ENCODE measurements at places on chromosomes 12 and 14. TPM values are rescaled to one million over a fixed set of nuclear protein-coding genes. Genes with fewer than 3 reads are reported as not detected.

Gene LRTM2
- not detected for polyA plus RNA-seq

Gene PPP1R36
- polyA plus RNA-seq: 0.22 TPM

Gene IFI27L2
- 75.7 TPM for polyA plus RNA-seq

Gene AICDA
- not detected for polyA plus RNA-seq

Gene DAO
- not detected for polyA plus RNA-seq

Gene MANSC1
- polyA plus RNA-seq: 2.5 TPM

Gene SYCP3
- 0.81 TPM for polyA plus RNA-seq

GRCh38 chr12:126734710-126735109 is 1532.3 kb upstream of the TMEM132C start:
- no peaks in the 10 kb centered on the region for H3K27me3 ChIP-seq
- no peak overlapping the region for H3K4me3 ChIP-seq
- no peak overlapping the region for H3K27ac ChIP-seq

DNA sequence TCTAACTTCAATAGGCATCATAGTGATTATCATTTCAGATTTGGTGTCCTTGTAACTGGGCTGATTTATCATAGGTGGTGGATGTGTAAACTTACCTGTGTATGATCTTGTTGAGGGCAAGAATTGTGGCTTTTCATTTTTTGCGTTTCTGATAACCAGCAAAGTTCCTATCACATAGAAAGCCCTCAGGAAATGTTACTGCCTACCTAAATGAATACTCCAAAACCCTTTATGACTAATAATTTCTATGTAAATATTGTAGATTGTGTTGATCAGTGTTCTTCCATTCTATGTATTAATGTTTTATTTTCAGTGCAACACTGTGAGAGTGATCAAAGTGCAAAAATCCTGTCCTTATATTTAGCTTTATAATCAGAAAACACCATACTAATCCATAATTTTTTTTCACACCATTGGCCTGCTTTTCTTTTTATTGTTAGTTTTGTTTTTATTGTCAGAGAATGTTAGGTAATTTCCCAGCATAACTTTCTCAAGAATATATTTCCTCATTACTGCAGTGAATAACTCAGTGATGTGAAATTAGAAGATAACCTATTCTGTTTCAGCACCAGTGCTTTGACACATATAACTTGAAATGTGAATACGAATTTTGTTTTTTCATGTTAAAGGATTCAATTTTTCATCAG is 94.1 kb downstream of the GPHN start:
- H3K4me3 ChIP-seq: no peak overlapping the region
- no peak for DNase-seq
- H3K27ac ChIP-seq: no peak overlapping the region
- H3K36me3 ChIP-seq: no peaks in the 10 kb centered on the region

DNA sequence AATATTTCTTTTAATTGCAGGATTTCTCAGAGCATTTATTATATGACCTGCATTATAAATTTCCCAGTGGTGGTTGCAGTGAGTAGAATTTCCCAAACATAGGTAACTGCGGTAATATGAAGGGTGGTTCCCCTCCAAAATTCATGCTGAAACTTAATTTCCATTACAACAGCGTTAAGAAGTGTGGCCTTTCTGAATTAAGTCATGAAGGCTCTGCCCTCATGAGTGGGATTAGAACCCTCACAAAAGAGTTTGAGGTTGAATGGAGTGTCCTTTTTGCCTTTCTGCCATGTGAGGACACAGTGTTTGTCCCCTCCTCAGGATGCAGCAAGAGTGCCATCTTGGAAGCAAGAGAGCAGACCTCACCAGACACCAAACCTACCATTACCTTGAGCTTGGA is 233.6 kb downstream of the KTN1 start:
- no peak overlapping the region for H3K4me3 ChIP-seq
- DNase-seq: no peak
- H3K36me3 ChIP-seq: no peaks in the 10 kb centered on the region
- H3K27ac ChIP-seq: no peak overlapping the region

- H3K36me3 ChIP-seq: peaks cover 25% of the 10 kb centered on the region
- H3K27ac ChIP-seq: peak overlapping the region; percentile 70
- no peak overlapping the region for H3K4me3 ChIP-seq
- DNase-seq: no peak
- no peaks in the 10 kb centered on the region for H3K27me3 ChIP-seq
- peaks cover 29% of the 10 kb centered on the region for H3K4me1 ChIP-seq
Measured at GRCh38 chr12:116934908-116935705, 24.4 kb downstream of the FBXW8 start.

DNA sequence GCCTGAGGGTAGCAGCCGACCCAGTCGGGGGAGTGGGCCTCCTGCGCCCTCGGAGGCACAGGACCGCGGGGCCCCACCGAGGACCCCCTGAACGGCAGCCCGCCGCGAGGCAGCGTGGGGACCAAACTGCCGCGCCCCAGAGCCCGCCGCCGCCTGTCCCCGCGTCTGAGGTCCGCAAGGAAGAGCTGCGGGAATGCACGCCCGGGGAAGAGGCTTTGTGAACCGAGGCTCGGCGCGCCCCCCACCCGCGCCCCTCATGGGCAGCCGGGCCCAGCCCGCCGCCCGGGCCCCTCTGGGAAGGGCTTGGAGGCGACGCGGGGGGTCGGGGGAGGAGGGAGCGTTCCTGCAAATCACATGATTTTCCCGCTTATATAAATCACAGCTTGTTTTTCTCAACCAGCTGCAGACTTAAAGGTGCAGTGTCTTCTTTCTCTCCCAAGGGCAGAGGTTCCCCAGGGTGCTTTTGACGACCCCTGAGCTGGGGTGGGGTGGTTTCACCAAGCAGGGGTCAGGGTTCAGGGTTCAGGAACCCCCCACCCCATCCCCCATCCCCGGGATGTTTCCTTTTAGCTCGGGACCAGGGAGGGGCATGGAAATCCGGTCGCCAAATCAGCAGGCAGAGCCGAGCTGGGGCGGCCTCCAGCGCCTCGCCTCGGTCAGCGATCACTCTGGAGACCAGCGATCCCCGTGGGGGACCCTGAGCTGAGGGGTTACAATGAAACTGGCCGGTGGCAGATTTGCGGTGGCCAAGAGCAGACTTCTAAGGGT is 44.7 kb upstream of the ATP23 start:
- H3K27ac ChIP-seq: peak overlapping the region; percentile 99
- H3K27me3 ChIP-seq: no peaks in the 10 kb centered on the region
- H3K4me3 ChIP-seq: peak overlapping the region; percentile 80
- no peak for DNase-seq
- H3K4me1 ChIP-seq: peaks cover 68% of the 10 kb centered on the region

- peaks cover 18% of the 10 kb centered on the region for H3K27me3 ChIP-seq
- no peaks in the 10 kb centered on the region for H3K36me3 ChIP-seq
- peaks cover 8% of the 10 kb centered on the region for H3K4me1 ChIP-seq
- peak overlapping the region; percentile 3 for H3K4me3 ChIP-seq
Measured at GRCh38 chr14:104968153-104968527, 10.0 kb downstream of the AHNAK2 start.

- peaks cover 38% of the 10 kb centered on the region for H3K36me3 ChIP-seq
- DNase-seq: no peak
- H3K4me3 ChIP-seq: no peak overlapping the region
- H3K27ac ChIP-seq: peak overlapping the region; percentile 11
- H3K4me1 ChIP-seq: peaks cover 5% of the 10 kb centered on the region
Measured at GRCh38 chr14:50123062-50123461, 6.7 kb upstream of the VCPKMT start.

- no peak overlapping the region for H3K4me3 ChIP-seq
- H3K4me1 ChIP-seq: peaks cover 11% of the 10 kb centered on the region
- no peaks in the 10 kb centered on the region for H3K36me3 ChIP-seq
- peak overlapping the region; percentile 23 for H3K27ac ChIP-seq
Measured at GRCh38 chr12:27566159-27566558, 42.2 kb downstream of the PPFIBP1 start.

GRCh38 chr12:22598141-22598762 is 26.7 kb upstream of the ETNK1 start:
- H3K27me3 ChIP-seq: peaks cover 7% of the 10 kb centered on the region
- no peak overlapping the region for H3K27ac ChIP-seq
- no peaks in the 10 kb centered on the region for H3K4me1 ChIP-seq
- H3K4me3 ChIP-seq: no peak overlapping the region
- DNase-seq: no peak

DNA sequence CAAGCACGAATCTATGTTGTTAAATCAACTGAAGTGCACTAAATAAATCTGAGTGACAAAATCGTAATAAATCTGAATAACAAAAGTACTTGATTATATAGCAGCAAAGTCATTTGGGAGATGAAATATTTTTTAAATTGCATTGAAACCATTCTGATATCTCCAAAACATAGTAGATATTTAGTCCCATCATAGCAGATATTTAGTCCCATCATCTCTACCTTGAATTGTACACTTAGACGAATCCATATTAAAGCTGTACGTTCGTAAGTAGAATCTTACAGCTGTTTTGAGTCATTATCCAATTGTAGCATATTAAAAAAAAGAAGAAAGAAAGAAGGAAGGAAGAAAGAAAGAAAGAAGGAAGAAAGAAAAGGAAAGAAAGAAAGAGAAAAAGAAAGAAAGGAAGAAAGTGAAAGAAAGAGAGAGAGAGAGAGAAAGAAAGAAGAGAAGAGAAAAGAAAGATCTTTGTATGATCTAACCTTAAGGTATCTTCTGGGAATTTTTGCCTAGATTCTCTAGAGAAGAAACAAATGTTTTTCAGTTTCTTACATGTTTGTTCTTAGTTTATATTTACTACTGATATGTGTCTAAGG is 2.6 kb downstream of the DCN start:
- H3K27me3 ChIP-seq: no peaks in the 10 kb centered on the region
- no peaks in the 10 kb centered on the region for H3K4me1 ChIP-seq
- DNase-seq: no peak
- H3K27ac ChIP-seq: no peak overlapping the region
- H3K4me3 ChIP-seq: no peak overlapping the region

- no peak for DNase-seq
- H3K27me3 ChIP-seq: no peaks in the 10 kb centered on the region
- H3K4me1 ChIP-seq: peaks cover 50% of the 10 kb centered on the region
- H3K4me3 ChIP-seq: no peak overlapping the region
- no peaks in the 10 kb centered on the region for H3K36me3 ChIP-seq
Measured at GRCh38 chr14:61558271-61558670, 137.0 kb upstream of the HIF1A start.

GRCh38 chr12:54266852-54267251 is 13.1 kb downstream of the CBX5 start:
- DNase-seq: no peak
- no peak overlapping the region for H3K27ac ChIP-seq
- peak overlapping the region; percentile 16 for H3K4me3 ChIP-seq
- peaks cover 10% of the 10 kb centered on the region for H3K4me1 ChIP-seq
- no peaks in the 10 kb centered on the region for H3K36me3 ChIP-seq
- H3K27me3 ChIP-seq: no peaks in the 10 kb centered on the region

GRCh38 chr14:40318211-40318719 is 886.0 kb upstream of the FBXO33 start:
- peaks cover 5% of the 10 kb centered on the region for H3K4me1 ChIP-seq
- no peaks in the 10 kb centered on the region for H3K36me3 ChIP-seq
- DNase-seq: no peak
- no peak overlapping the region for H3K4me3 ChIP-seq

DNA sequence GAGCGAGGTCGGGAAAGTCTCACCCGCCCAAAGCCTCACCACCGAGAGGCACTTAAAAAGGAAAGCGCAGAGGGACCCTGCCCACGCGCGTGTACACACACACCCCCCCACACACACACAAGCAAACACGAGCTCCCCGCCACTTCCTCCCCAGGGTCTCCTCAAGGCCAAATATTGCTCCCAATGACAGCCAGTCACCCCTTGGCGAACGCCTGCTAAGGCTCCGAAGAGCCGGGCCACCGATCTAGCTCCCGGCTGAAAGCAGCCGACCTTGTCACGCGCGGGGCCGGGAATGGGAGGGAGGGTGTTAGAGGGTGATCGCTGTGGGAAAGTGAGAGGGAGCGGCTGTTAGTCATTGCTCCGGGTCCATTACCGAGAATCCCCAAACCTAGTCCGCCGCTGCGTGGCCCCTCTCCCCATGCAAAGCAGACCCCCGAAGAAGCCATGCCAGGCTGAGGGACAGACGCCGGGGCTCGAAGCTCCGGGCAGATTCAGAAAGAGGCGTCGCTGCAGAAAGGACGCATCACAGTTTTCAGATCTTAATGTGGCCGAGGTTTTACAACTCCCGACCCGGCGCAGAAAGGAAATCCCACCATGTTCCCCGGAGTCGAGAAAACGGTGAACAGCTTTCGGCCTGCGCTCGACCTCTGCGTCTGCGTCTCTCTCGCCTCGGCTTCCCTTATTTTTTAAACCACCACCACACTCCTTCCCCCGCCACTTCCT is 2.6 kb downstream of the BMP4 start:
- H3K27ac ChIP-seq: no peak overlapping the region
- H3K36me3 ChIP-seq: no peaks in the 10 kb centered on the region
- peaks cover 97% of the 10 kb centered on the region for H3K27me3 ChIP-seq
- DNase-seq: no peak

DNA sequence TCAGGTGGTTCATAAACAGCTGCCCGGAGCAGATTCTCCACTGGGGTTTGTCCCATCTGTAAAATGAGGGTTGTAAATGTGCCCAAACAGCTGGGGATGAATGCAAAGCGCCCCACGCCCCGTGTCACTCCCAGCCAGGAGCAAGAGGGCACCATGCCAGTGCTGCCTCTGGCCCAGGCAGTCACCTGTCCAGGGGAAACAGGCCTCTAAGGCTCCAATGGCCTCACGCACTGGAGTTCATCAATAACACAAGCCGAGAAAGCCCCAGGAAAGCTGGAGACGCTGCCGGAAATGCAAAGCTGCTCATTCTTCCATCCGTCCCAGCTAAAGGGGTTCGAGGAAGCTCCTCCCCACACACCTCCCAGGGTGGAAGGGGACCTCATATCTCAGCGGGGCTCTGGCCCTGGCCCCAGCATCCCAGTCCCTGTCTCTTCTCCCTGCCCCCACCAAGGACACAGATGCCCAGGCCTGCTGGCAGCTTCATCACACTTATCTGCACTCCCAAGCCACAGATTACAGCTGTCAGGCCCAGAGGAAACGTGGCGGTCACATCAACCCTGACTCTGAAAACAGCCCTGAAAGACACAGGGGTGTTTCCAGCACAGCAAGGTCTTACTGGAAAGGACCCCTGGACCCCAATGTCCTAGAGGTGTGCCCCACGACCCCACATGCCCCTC is 21.5 kb downstream of the SCARB1 start:
- no peaks in the 10 kb centered on the region for H3K36me3 ChIP-seq
- no peak overlapping the region for H3K4me3 ChIP-seq
- no peaks in the 10 kb centered on the region for H3K27me3 ChIP-seq
- no peak overlapping the region for H3K27ac ChIP-seq
- H3K4me1 ChIP-seq: peaks cover 14% of the 10 kb centered on the region
- no peak for DNase-seq

GRCh38 chr12:4054630-4055029 is 181.4 kb upstream of the PARP11 start:
- no peak overlapping the region for H3K27ac ChIP-seq
- no peak overlapping the region for H3K4me3 ChIP-seq
- peaks cover 22% of the 10 kb centered on the region for H3K27me3 ChIP-seq
- no peaks in the 10 kb centered on the region for H3K4me1 ChIP-seq
- H3K36me3 ChIP-seq: no peaks in the 10 kb centered on the region
